ENCODE measurements at places on chromosomes 2 and 18.

DNA sequence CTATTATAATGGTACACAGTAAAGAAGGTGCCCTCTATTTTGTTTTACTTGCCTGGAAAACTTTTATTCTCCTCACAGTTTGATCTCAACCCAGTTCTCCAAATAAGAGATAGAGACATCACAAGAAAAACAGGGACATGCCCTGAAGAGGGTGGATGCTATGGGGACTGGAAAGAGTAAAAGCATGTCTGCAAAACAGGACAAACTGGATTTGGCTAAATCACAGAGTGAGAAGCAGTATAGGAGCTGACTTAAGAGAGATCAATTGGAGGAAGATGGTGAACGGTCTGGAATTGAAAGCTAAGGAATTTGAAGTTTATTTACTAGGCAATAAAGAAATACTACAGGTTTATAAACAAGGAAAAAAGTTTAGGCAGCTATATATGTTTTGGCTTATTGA is 33.0 kb downstream of the SP140L start:
- no peak for DNase-seq

DNA sequence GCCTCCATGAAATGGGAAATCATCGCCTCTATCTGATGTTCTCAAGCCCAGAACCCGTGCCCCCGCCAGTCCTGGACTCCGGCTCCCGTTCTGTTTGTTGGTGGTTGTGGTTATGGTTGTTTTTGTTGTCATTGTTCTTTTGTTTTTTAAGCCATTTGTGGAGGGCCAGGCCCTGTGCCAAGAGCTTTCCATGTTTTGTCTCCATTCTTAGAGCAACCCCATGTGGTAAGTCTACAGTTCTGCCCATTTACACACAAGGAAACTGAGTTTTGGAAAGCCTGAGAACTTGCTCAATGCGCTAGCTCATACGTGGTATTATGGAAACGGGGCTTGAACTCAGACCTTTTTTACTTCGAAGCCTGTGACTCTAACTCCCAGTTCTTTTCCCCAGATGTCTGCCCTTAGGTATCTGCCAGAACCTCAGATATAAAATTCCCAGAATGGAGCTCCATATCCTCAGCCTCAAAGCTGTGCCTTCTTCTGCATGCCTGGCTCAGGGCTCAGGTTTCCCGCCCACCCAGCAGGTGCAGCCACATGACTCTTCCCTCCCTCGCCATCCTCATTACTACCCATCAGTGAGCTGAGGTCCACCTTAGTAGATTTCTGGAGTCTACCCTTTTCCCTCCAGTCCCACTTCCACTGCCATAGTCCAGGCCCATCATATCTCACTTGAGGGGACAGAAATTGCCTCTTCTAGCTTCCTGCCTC is 194.1 kb downstream of the KLHL29 start:
- DNase-seq: no peak

- no peak for DNase-seq
Measured at GRCh38 chr2:190649798-190650390, 1.0 kb downstream of the NAB1 start.

DNA sequence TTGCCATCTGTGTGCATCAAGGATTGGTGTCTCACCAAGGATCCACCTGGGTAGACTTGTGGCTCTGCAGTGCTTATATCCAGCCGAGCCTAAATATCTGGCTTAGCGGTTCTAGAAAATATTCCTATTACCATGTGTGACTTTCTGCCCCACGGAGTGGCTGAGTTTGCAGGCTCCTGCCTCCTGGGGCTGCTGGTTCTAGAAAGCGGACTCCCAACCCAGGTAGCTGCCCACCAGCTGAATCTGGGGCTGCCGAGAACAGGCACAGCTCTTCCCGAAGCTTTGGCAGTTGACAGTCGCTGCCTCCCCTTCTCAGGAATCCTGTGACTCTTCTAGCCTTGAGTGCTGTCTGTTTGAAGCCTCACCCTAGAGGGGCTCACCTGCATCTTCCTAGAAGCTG is 104.6 kb downstream of the TPGS2 start:
- DNase-seq: no peak

DNA sequence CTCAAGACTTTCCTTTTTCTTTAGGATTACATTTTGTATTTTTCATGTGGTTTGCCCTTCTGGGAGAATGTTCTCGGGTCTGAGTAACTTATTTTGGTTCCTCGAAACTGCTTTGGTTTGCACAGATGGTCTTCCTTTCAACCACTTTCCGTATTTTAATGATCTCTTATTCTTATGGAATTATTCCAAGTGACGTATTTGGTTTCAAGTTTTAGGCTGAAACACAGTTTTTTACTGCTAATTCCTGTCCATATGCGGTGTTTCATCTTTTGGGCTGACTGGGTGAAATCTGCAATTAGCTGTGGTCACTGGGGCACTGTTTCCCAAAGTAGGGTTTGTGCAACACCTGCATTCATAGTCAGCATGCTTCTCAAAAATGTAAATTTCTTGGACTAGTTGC is 122.7 kb downstream of the CAPN13 start:
- no peak for DNase-seq

DNA sequence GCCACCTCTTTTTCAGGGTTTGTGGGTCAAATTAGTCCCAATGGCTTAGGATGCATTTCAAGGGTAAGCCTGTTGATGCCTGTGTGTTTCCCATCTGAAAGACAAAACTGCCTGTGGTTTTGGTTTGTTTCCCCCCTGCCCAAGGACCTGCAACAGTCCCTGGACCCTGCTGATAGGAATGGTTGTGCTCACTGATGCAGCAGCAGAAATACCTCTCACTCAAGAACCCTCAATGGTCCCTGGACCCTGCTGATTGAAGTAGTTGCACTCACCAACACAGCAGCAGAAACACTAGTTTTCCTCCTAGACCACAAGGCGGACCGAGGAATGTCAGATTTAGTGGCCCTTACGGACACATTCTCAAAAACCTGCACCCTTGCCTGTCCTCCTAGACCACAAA is 386.9 kb downstream of the NUP35 start:
- DNase-seq: no peak

DNA sequence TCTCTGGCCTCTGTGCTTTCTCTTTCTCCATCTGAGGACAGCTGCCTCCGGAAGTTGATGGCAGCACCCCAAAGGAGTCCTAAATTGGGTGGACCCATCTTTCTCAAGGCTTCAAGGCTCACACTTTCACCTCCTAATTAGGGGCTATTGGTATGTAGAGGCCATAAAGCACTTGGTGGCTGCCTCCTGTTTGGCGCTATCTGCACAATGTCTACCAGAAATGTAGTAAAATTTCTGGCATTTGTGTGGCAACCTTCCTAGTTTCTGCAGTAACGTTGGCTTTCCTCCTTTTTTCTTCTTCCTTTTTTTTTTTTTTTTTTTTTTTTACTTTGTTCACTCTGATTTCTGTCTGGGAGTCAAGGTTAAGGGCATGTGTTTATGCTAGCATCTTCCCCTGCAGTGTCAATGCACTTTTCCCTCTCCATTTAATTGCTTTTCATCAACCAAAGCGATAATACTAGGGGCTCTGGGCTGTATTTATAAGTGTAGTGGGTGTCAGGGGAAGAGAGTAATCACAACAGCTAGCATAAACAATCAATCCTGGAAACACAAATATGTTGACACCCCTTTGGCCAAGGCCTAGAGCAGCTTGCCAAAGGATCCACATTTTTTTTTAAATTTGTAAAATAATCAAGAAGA is 86.0 kb downstream of the TACR1 start:
- no peak for DNase-seq

- no peak for DNase-seq
Measured at GRCh38 chr2:14123436-14124103, 508.9 kb upstream of the LRATD1 start.

- no peak for DNase-seq
Measured at GRCh38 chr2:178452870-178453269, 1.7 kb downstream of the PJVK start.

GRCh38 chr2:219297766-219298456 is 11.3 kb downstream of the PTPRN start:
- DNase-seq: no peak

DNA sequence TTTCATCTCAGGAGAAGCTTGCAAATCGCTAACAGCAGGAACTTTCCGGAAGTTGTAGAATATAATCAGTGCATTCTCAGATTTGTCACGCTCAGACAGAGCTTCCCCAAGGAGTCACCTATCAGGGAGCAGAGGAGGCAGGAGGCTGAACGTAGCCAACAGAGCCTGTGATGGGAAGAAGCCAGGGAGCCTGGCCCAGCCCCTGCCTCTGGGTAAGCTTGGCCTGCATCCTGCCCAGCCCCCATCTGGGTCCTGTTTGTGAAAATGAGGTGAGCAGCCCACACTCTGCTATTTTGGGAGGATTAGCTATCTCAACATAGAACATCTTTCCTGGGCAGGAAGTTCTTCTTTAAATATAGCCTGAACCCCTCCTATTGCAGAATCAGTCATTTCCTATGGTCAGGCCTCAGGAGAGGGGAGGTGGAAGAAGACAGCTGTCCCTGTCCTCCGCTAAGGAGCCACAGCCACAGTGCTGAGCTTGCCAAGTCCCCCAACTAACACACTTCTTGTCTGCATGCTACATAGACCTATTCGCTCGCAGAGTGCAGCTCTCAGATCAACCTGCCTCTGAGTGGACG is 19.2 kb upstream of the PKDCC start:
- DNase-seq: peak; percentile 17

GRCh38 chr18:8389391-8390340 is 219.6 kb upstream of the RAB12 start:
- DNase-seq: no peak

- no peak for DNase-seq
Measured at GRCh38 chr2:168179592-168179991, 67.8 kb downstream of the STK39 start.

DNA sequence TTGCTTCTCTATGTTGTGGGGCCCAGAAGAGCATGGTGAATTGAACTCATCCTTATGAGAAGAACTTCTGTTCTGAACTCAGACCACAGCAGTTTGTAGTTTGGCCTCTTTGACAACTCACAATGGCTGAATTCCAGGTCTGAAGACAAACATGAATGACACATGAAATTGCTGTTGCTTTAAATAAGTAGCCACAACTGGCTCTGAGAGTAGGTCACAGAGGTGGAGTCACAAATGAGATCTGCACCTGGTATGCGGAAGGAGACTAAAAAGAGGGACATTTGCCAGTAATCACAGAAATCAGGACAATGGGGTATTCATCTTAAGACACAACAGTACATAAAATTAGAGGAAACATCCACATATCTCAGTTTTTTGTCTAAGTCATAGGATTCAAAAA is 290.3 kb upstream of the MMADHC start:
- DNase-seq: no peak

DNA sequence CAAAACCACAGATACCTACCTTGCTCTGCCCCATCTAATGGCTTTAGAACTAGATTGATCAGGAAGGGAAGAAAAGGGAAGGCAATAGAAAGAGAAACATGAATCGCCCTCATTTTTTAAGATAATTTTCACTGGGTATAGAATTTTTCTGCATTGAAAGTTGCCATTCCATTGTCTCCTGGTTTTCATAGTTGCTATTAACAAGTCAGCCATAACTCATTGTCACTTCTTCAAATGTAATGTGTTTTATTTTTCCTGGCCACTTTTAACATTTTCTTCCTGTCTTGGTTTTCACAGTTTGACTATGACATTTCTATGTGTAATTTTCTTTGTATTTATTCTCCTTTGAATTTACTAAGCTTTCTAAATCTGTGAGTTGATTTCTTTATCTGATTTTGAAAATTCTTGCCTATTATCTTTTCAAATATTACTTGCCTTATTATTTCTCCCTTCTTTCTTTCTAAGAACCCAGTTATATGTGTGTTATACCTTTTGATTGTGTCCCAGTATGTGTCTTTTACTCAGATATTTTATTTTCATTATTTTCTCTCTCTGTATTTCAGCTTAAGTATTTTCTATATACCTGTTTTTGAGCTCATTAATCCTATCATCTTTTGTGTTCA is 85.5 kb upstream of the GLI2 start:
- DNase-seq: no peak

- no peak for DNase-seq
Measured at GRCh38 chr2:62254424-62255266, 58.7 kb downstream of the B3GNT2 start.

DNA sequence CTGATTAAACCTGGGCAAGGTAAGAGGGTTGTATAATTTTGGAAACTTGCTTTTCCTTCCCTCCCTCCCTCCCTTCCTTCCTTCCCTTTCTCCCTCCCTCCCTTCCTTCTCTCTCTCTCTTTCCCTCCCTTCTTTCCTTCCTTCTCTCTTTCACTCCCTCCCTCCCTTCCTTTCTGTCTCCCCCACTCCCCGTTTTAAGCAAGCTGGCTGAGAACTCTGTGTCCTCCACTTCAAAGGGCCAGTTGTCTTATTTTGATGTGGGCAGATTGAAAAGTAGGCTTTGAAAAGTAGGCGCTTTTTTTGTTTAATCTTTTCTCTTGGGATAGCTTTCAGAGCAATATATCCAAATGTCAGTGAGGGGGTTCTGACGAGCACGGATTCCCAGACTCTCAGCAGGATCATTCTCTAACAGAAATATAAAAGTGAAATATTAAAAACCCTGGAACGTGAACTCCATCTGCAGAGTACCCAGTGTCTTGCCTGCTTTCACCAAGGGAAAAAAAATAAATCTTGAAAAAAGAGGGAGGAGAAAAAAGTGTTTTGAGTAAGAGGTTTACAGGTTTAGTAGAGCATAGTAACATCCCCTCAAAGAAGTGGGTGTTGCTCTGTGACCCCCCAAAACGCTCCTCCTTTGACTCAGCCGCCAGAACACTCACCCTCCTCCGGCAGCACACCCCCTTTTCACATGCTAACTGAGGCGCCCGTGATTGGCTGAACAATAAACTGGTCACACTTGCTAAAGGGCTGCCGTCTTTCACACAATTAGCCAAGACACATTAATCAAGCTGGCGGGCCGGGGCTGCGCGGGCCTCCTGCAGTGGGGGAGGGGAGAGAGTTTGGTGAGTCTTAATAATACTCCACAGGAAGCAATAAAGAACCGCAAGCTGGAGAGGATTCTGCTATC is 52.2 kb downstream of the CDK15 start:
- DNase-seq: peak; percentile 70

- no peak for DNase-seq
Measured at GRCh38 chr2:218039171-218039570, 29.9 kb upstream of the RUFY4 start.

DNA sequence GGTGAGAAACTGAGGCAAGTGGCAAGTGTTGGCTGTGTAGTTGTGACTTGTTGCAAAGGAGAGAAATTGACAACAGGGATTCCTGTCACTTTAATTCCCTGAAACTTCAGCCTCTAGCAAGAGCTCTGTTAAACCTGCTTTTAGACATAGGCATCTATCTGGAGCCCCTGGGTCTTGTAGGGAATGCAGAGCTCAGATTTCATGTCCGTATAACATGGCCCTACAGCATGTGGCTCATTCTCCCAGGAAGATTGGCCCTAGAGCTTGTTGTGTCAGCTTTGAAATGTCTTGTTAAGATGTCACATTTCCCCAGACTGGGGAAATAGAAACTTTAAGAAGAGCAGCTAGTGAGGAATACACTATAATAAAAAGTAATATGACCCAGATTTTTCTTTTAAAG is 115.8 kb downstream of the POLE4 start:
- no peak for DNase-seq

- DNase-seq: no peak
Measured at GRCh38 chr2:37798315-37799005, 126.6 kb upstream of the RMDN2 start.

- no peak for DNase-seq
Measured at GRCh38 chr2:30702694-30703093, 104.6 kb downstream of the CAPN13 start.
